Effector memory CD4-positive, alpha-beta T cell (primary cell): ENCODE measurements at places on chromosomes 4 and X.

DNA sequence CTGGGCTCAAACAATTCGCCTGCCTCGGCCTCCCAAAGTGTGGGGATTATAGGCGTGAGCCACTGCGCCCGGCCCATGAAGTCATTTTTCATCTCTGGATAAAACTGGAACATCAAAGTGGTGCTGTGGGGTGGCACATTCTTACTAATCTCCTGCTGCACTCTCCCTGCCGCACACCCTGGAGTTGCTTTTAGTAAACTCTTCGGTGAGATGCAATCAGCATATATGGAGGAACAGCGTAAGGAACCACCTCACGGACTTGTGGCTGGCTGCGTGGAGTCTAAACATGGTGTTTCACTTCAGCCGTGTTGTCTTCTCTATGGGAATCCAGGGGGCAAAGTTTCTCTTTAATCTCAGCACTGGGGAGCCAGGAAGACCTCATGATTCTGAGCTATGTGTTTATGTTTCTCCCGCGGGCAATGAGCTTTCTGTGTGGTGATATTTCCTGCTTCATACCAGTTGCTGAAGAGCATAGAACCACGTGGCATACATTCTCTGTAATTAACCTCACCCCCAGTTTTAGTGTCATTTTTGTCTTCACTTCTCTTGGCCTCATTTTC is 2.1 kb upstream of the RHOH start:
- peak; percentile 44 for DNase-seq

DNA sequence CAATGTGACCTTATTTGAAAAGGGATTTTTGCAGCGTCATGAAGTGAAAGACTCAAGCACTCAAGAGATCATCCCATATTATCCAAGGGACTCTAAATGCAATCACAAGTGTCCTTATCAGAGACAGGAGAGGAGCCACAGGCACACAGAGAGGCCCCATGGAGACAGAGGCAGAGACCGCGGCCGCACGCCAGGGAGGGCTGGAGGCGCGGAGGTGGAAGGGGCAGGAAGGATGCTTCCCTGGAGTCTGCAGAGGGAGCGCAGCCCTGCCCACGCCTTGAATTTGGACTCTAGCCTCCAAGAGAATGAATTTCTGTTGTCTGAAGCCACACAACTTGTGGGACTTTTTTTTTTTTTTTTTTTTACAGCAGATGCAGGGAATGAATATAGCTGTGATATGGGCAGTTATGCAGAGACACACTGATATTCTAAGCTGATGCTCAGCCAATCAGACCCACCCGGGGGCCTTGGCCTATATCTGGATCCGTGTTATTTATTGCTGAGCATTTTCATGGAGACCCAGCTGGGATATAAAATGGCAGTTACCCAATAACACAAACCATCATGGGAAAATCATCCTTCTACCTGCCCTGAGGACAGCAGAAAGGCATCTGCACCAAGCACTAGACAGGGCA is 244.8 kb upstream of the PSAPL1 start:
- DNase-seq, result no peak

DNA sequence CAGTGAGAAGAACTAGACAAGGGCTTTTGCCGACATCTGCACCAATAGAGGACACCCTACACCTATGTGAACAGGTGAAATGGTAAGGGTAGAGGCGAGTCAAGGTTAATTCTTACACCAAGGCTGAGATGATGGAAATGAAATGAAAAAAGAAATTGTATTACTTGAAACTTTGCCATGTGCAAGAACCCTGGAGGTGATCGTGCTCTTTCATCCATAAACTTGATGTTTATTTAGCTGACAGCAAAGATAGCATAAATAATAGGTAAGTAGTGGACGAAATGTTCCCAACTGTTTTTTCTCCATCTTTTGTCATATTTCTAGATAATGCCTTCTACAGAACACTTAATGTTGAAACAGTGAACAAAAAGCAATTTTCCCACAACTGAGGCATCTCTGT is 162.5 kb downstream of the BANK1 start:
- DNase-seq, result no peak

DNA sequence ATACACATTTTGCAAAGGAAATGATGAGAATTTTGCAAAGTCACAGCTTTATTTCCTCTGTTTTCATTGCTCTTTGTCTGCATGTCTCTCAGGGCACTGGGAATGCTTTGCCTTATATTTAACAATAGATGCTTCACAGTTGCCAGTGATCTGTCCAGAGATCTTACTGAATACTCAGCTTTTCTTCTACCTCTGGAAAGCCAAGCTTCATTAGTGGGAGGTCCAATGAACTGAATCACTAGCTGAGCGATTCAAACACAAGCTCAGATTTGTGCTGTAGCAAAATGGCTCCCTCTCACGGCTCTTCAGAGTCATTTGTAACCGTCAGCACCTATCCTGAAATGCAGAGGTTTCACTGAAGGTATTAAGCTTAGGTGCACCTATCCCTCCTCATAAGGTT is 138.9 kb downstream of the DCLK2 start:
- no peak for DNase-seq

DNA sequence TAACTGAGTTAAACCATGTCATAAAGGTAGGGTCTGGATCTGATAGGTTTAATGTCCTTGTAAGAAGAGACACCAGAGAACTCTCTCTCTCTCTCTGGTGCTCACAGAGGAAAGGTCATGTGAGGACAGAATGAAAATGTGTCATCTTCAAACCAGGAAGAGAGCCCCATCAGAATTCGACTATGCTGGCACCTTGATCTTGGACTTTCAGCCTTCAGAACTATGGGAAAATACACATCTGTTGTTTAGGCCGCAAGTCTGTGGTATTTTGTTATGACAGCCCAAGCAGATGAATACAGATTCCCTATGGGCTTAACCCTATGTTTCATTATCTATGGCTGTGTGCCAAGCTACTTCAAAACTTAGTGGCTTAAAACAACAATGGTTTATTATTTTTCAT is 105.5 kb upstream of the DDIT4L start:
- no peak for DNase-seq

DNA sequence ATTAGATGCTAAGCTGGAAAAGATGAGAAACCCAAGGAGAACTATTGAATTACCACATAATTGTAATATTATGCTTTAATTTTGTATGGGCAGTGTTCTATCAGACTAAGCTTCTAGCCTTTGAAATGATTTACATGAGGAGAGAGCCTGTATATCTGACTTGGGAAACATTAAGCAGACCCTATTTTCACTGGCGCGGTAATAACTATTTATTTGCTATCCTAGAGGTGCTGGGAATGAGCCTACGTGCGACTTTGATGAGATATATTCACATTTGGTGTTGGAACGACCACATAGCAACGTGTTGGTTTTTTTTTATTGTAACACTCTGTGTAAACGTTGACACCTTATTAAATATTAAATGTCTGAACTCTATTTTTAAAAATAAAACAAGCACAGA is 80.5 kb downstream of the CLCN4 start:
- no peak for DNase-seq

DNA sequence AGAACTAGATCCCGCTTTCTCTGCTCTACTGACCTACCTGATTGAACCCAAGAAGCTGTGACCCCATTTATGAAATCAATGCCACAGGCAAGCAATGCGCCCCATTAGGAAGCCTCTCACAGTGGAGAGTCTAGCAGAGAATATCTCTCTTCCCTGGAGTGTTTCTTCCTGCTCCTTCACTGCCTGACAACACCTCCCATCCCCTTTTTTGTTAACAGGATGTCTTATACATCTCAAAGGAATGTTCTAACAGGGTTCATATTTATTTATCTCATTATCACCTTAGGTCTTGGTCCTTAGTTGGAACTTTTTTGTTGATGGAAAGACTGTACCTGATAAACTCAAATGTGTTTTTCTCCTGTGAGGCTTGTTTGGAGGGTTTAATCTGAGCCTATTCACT is 35.5 kb downstream of the SLIT2 start:
- no peak for DNase-seq

DNA sequence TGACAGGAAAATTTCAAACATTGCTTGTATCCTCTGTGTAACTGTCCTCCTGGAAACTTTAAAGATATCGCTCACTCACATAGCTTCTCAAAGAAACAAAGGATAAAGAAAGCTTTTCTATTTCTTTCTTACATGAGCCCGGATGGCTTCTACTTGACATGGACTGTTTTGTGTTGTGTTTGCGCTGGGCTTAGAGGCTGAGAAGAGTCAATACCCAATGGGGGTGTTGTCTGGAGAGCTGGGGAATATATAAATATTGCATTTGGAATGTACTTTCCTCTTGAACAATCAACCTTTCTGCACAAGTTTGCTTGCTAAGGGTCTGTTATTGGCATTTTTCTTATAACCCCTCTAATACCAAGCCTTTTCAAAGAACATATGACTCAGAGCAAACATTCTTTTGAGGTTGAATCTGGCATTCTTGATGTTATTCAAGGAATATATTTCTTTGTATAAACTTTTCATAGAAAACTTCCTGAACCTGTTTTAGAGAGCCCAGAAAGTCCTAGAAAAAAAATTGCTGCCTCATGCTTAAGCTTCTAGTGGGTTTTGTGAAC is 331.9 kb downstream of the PACRGL start:
- DNase-seq, result no peak

DNA sequence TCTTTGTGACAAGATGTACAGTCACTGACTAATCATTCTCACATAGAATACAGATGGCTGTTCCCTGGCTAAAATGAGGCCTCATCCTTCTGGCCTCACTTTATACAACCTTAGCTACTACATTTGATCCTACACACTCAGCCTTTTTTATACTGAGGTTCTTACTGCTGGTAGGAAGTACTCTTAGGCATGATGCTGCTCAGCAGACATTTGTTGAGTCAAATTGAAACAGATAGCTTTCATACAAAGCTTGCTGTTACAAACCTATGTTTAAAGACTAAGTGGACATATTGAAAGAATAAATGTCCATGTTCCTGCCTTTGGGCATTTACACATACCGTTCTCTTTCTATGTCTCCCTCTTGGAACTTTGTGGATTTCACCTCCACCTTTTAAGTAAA is 154.9 kb downstream of the NPFFR2 start:
- DNase-seq, result no peak

GRCh38 chrX:47514533-47515235 is 31.7 kb upstream of the ZNF41 start:
- no peak for DNase-seq

GRCh38 chrX:1502241-1502640 is 34.7 kb downstream of the P2RY8 start:
- DNase-seq, result no peak

DNA sequence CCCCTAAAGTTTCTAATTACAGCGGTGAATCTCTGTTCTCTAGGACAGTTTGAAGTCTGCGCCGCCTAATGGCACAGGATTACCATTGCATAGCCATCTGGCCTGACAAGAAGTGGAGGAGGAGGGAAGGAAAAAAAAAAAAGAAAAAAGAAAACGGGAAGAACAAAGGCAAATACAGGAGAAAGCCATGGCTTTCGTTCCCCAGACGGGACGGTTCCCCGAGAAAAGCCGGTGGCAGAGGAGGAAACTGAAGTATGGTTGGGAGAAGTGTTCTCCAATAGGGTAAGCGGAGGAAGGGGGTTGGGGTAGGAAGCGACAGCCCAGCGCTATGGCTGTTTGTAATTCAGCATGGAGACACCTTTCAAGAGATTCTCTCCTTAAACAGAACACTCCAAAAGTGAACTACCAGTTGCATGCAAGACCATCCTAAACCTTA is 80.8 kb downstream of the HMGN5 start:
- no peak for DNase-seq

DNA sequence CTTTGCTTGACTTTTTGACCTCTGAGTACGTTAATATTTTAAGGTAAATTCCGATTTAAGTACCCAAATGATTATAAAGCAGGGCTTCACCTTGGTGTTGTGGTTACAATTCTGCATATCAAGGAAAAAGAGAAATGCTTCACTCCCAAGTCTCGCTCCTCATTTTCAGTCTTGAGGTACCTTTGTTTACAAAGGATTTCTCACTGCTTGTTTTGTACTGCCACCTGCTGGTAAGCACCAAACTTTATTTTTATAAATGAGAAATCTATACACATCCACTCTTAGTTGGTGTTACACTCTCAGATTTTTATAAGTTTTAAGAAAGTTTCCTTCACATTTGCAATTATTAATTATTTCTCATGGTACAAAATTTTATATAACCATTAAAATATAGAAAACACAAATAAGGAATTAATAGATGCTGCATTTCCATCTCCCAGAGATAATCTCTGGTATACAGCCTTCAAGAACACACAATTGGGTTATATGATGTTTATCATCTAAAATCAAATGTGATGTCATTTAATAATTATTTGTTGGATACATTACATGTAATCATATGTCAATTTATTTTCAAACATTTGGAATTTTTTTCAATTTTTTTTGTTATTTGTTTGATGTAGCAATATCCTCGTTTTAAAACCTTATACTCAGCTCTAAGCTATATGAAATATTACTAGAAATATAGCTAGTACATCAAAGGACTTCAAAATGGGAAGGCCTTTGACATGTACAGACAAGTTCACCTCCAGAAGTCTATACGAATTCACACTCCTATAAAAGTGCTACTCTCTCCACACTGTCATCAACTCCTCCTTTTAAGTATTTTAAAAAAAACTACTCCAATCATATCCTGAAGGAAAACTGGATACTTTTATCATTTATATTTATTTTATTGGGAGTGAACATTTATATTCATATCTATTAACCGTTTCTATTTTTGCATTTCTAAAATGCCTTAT is 179.9 kb downstream of the KCNIP4 start:
- DNase-seq, result no peak

DNA sequence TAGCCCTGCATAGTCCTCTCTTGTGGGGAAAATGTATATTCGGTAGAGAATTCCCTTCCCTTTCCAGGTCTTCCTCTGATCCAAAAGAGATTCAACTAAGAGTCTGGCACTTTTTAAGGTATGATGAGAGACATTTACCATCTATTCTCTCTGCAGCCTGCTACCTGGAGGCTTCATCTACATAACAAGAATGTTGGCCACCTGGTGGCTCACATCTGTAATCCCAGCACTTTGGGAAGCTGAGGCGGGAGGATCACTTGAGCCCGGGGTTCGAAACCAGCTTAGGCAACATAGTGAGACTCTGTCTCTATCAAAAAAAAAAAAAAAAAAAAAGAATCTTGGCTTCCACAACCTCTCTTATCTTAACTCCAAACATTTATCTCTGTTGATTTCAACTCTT is 40.4 kb upstream of the NOCT start:
- no peak for DNase-seq

DNA sequence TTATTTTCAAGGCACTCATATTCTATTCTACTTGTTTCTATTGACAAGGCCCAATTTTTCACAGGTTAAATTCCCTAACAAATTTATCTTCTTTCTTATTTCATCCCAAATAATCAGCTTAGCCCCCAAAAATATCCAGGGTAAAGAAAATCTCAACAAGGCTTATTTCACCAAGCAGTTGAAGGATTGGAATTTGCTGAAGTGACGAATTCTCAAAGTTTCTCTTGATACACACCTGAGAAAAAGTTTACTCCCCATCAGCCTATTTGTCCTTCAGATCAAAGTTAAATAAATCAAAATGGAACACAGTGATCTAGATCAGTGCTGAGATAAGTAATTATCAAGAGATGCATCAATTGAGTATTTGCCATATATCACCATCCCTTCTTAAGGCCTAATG is 106.9 kb downstream of the ATRX start:
- no peak for DNase-seq

DNA sequence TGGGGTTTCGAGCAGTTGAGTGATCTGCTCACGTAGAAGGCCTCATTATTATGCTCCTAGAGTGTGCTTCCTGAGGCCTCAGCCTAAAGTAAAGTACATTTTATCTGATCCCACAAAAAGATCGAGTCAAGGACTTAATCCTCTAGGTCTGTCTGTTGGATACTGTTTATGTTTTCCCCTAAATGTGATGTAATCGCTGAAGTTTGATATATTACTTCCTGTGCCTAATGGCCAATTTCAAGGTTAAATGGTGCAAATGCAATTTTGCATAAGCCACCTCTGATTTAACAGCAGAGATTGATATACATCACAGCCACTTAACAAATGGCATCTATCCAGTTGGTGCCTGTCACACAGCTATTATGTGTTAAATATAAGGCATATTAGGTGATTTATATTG is 19.4 kb upstream of the SERTM2 start:
- DNase-seq, result no peak
